Activated CD4-positive, alpha-beta T cell treated with anti-CD3 and anti-CD28 coated beads, Interleukin-2, amount 50 U/mL, for 48 hours (primary cell): ENCODE measurements at places on chromosomes 6 and 20.

DNA sequence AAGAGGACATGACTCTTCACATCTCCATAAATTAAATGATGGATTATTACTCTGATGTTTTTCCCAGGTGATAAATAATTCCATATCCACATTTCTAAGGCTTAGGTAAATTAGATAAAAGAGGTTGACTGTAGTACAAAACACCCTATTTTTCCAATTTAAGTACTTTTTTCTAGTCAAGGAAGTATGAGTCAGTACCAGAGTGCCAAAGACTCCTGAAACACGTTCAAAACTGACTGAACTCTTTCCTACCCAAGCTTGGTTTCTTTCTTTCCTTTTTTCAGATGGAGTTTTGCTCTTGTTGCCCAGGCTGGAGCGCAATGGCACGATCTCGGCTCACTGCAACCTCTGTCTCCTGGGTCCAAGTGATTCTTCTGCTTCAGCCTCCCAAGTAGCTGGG lies 85.0 kb downstream of the DOK5 start:
- DNase-seq = no peak

- DNase-seq = no peak
Observed at GRCh38 chr20:22781869-22782268, 197.5 kb upstream of the FOXA2 start.

GRCh38 chr6:2554651-2555260 lies 196.0 kb downstream of the MYLK4 start:
- no peak for DNase-seq

- no peak for DNase-seq
Observed at GRCh38 chr6:165034271-165034741, 275.1 kb downstream of the C6orf118 start.

- peak; percentile 11 for DNase-seq
Observed at GRCh38 chr20:52104546-52105441, 86.8 kb downstream of the ZFP64 start.

GRCh38 chr6:157316871-157317814 lies 6.2 kb downstream of the TMEM242 start:
- DNase-seq = peak; percentile 24

- DNase-seq = peak; percentile 77
Observed at GRCh38 chr6:156719720-156720563, 57.2 kb upstream of the ARID1B start.

GRCh38 chr6:138310821-138311220 lies 66.9 kb upstream of the SMIM28 start:
- DNase-seq = no peak

DNA sequence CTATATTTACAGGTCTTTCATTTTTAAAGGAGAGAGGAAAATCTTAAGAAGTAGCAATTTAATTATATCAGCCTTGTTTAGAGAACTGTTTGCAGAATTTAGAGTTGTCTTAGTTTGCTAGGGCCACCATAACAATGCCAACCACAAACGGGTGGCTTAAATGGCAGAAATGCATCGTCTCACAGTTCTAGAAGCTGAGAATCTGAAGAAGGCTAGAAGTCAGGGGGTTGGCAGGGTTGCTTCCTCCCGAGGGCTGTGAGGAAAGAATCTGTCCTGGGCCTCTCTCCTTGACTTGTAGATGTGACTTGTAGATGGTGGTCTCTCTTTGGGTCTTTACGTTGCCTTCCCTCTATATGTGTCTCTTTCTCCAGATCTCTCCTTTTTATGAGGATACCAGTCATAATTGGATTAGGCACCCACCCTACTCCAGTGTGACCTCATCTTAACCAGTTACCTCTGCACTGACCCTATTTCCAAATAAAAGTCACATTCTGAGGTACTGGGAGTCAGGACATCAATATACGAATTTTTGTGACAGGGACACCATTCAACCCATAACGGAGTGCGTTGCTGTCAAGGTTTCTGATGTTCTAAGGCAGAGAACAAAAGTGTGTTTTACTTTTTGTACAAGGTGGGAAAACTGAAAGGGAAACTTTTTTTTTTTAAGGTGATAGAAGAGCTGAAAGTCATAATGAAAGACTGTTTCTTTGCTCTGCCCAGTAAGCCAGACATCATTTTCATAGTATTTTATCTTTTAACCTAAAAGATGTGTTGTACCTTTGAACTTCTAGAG lies 84.4 kb downstream of the SAMD3 start:
- DNase-seq = no peak

- DNase-seq = no peak
Observed at GRCh38 chr6:113329942-113330635, 527.1 kb upstream of the MARCKS start.

GRCh38 chr6:91476000-91476399 lies 889.1 kb upstream of the MAP3K7 start:
- DNase-seq = no peak

DNA sequence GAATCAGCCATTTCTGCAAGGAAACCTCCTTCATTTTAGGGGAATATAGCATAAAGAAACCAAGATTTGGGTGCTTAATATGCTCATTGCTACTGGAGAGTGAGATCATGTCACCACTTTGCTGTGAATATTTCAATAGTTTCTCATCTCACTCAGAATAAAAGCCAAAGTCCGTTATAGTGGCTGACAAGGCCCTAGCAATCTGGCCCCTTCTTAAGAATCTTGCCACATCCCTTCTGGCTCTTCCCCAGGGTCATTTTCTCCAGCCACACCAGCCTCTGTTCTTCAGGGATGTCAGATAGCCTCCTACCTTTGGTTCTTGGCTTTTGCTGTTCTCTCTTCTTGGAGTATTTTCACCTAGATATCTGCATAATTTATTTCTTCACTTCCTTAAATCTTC lies 24.8 kb upstream of the MLIP start:
- DNase-seq = no peak

GRCh38 chr6:101650402-101651100 lies 257.0 kb downstream of the GRIK2 start:
- no peak for DNase-seq
